RPMI7951 (cell line): ENCODE measurements at places on chromosomes 6 and 20. TPM values are rescaled to one million over a fixed set of nuclear protein-coding genes. Genes with fewer than 3 reads are reported as not detected.

The DEFB124 gene
- not detected in 2 replicates for total RNA-seq

The FAM83C gene
- total RNA-seq: not detected in 2 replicates

The SLC35D3 gene
- not detected in 2 replicates for total RNA-seq

The PREX1 gene
- total RNA-seq: 1.2 and 1.3 TPM in 2 replicates

The ERVFRD-1 gene
- not detected in 2 replicates for total RNA-seq

The COX4I2 gene
- not detected in 2 replicates for total RNA-seq

The RIN2 gene
- 61.0 and 62.8 TPM in 2 replicates for total RNA-seq

The TBX18 gene
- 9.1 and 13.6 TPM in 2 replicates for total RNA-seq

The AVP gene
- total RNA-seq: not detected in 2 replicates

The BTNL2 gene
- total RNA-seq: not detected in 2 replicates

The MCHR2 gene
- not detected in 2 replicates for total RNA-seq

The TLDC2 gene
- total RNA-seq: 0.39 TPM in 1 of 2 replicates, not detected in the other
